ENCODE measurements at places on chromosomes 3 and 15. TPM values are rescaled to one million over a fixed set of nuclear protein-coding genes. Genes with fewer than 3 reads are reported as not detected.

STRIT1 gene
- polyA plus RNA-seq: not detected

ADAMTSL3 gene
- 5.2 TPM for polyA plus RNA-seq

GRIP2 gene
- 2.4 TPM for polyA plus RNA-seq

- no peak for DNase-seq
- H3K27me3 ChIP-seq: no peaks in the 10 kb centered on the region
- no peaks in the 10 kb centered on the region for H3K4me1 ChIP-seq
- no peak overlapping the region for H3K4me3 ChIP-seq
- no peaks in the 10 kb centered on the region for H3K36me3 ChIP-seq
Observed at GRCh38 chr15:98003996-98004395, 43.5 kb downstream of the ARRDC4 start.

GRCh38 chr15:62644889-62645742, 397.4 kb upstream of the TPM1 start:
- H3K27me3 ChIP-seq: no peaks in the 10 kb centered on the region
- no peaks in the 10 kb centered on the region for H3K36me3 ChIP-seq
- no peak for DNase-seq
- no peaks in the 10 kb centered on the region for H3K4me1 ChIP-seq
- no peak overlapping the region for H3K27ac ChIP-seq

DNA sequence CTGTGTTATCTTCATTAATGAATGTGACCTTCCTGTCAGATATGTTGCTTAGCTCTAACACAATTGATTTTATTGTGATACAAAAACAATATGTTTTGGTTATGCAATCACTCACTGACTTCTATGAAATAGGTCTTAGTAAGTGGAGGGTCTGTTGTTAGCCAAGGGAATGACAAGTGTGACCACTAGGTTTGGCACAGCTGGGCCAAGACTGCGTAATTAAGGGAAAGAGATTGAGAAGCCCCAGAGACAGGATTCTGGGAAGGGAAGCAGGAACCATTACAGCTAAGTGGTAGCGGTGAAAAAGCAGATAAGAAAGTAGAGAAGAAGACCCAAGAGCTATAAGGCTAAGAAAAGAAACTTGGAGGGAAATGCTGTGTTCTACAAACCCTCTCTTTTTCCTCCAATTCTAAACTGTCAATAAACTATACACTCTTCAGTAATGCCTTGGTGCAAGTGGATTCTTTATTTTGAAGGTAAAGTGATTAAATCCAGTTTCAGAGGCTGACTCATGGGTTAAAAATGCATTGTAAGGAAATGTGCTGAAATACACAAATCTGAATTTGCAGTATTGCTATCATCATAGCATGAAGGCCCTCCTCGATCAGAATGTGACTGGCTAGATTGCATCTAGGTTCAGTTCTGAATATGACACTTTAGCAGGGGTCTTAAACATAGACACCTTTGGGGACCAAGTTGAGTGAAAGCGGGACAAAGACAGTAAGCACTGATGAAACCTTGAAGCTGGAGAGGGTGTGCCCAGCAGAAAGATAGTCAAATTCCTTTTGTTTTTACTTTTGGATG, 26.1 kb downstream of the KCNMB2 start:
- H3K4me1 ChIP-seq: no peaks in the 10 kb centered on the region
- DNase-seq: no peak
- H3K36me3 ChIP-seq: no peaks in the 10 kb centered on the region
- H3K27me3 ChIP-seq: no peaks in the 10 kb centered on the region

DNA sequence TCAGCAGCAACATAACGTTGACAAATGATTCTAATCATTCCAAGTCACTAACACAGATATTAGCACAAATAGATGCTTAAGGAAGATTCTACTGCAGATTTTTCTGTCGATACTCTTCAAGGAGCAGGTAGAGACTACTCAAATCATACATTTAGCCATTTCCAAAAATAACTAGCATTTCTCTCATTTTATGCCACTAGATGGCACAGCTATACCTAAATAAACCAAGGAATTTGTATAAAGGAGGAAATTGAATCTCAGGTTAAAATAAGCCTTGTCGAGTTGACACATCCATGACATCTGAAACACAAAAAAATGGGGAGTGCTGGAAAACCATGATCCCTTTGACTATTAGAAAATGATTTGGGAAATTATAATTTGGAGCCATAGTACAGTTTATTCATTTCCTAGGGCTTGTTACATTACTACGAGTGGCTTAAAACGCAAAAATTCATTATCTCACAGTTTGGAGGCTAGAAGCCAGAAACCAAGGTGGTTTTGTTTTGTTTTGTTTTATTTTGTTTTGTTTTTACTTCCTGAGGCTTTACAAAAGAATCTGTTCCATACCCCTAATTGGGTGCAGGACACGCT, 59.5 kb upstream of the STRIT1 start:
- H3K4me3 ChIP-seq: no peak overlapping the region
- no peaks in the 10 kb centered on the region for H3K36me3 ChIP-seq
- H3K27ac ChIP-seq: no peak overlapping the region
- DNase-seq: peak; percentile 37
- H3K27me3 ChIP-seq: no peaks in the 10 kb centered on the region
- no peaks in the 10 kb centered on the region for H3K4me1 ChIP-seq

GRCh38 chr15:74387621-74388362, 20.3 kb upstream of the CYP11A1 start:
- H3K27ac ChIP-seq: no peak overlapping the region
- peaks cover 29% of the 10 kb centered on the region for H3K4me1 ChIP-seq
- H3K36me3 ChIP-seq: no peaks in the 10 kb centered on the region
- DNase-seq: no peak
- H3K4me3 ChIP-seq: no peak overlapping the region

- peaks cover 6% of the 10 kb centered on the region for H3K4me1 ChIP-seq
- no peaks in the 10 kb centered on the region for H3K36me3 ChIP-seq
- H3K27ac ChIP-seq: peak overlapping the region; percentile 22
- H3K4me3 ChIP-seq: no peak overlapping the region
- no peak for DNase-seq
Observed at GRCh38 chr3:64073158-64073761, 50.0 kb upstream of the PSMD6 start.

Measured in hepatocyte (in vitro differentiated cells).